ENCODE measurements at places on chromosomes 13 and 19.
A peak's percentile ranks its signal among the peaks of the same experiment; 100 is the strongest.

DNA sequence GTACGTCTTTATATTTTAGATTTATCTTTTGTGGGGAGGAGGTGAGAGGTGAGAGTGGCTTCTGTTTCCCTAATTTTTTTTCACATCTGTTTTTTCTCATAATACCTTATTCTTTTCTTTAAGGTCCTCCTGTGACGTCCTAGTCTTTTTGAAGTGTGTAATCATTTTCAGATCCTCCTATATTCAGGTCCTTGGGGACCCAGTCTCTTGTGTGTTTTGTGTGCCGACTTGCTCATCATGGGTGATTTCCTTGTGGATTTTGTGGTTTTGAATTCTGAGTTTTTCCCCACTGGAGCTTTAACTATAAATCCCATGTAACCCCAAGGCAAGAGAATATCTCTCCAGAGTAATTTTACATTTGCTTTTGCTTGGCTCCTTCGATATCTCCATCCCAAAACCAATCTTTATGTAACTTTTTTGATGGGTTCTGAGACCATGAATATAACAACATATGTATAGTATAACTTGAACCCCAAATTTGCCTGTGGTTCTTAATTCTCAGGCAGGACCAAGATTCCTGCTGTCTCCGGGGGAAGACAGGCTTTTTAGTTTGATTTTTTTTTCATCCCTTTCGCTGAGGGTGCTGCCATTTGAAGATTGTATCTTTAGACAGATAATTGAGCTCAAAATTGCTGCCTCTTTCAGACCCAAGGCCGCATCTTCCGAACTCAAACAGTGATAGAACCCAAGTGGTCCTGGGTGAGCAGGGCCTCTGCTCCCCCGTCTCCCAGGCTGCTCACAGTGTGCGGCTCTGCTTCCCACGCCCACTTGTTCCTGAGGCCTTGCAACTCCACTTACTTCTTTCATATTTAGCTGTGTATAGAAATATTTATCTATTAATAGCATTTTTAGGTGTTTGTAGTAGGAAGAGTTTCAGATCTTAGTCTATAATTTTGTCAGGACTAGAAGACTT is 59.1 kb upstream of the GPR183 start:
- DNase-seq, result no peak

- DNase-seq, result no peak
These were observed 11.2 kb upstream of the OR10H5 start for GRCh38 chr19:15776264-15776663.

GRCh38 chr13:37068962-37069361 is 9.5 kb upstream of the SUPT20H start:
- no peak for DNase-seq

- no peak for DNase-seq
These were observed 434.0 kb downstream of the KLF5 start for GRCh38 chr13:73492811-73493210.

- DNase-seq, result no peak
These were observed 1.8 kb downstream of the GADD45B start for GRCh38 chr19:2477732-2478191.

DNA sequence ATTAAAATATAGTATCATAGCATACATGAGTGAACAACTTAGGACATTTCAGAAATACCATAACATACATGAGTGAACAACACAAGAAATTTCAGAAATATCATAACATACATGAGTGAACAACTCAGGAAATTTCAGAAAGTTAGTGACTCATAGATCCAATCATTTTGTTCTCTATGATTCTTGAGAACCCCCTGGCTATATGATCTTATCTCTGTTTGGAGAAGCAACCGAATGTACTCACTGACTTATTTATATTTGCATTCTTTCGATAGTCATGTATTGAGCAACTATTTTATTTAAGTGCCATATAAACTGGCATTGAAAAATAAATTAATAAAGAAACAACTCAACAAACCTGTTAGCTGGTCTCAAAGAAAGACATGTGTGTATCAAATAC is 251.1 kb downstream of the EFNB2 start:
- no peak for DNase-seq

DNA sequence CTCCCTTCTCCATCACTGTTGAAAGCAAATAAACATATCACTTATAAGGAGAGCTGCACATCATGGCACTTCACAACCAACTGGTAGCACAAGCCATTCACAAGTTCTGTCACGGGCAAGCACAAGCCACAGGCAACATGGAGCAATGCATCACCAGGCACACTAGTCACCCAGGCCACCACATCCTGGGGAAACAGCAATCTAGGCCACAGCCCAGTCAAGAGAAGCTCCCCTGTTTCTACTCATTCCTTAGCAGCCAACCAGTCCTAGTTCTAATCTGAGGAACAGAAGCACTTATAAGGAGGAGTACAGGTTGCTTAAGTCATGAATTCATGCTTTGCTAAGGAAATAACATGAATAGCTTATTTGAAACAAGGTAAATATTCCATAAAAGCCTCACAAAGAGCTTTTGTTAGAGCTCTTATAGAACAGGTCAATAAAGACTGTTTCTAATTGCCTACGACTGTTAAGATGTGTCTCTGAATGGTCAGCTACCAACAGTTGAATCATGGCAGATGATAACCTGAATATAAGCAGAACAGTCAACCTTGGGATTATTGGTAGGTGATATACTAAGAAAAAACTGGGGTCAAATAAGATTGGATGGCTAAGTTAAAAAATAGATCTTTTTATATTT is 169.0 kb downstream of the TBC1D4 start:
- no peak for DNase-seq

DNA sequence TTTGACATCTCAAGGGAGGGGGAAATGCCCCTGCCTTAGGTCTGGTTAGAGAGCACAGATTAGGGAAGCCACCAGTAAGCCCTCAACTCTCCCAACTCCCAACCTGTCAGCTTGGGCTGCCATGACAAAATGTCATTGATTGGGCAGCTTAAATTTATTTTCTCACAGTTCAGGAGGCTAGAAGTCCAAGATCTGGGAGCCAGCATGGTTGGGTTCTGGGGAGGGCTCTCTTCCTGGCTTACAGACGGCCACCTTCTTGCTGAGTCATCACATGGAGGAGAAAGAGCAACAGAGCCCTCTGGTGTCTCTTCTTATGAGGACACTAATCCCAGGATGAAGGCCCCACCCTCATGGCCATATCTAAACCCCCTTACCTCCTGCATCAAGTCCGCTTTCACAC is 24.2 kb downstream of the C19orf12 start:
- no peak for DNase-seq

- no peak for DNase-seq
These were observed 1.9 kb downstream of the HNRNPA1L2 start for GRCh38 chr13:52644108-52644507.

DNA sequence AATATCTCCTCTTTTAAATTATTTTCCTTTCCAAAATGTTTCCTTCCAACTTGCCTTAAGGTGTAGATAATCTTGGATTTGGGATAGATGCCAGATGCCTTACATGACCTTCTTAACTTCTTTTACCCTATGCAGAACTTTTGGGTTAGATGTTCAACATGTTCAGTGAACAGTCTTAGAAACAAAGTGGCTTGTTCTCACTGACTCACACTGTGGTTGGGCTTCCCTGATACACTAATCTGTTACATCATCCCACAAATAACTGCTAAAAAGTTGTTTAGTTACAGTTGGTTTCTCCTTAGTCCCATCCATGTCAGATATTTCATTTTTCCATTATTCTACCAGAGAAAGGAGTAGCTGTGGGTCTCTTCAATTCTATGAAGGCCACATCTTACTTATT is 2638.2 kb downstream of the PCDH9 start:
- no peak for DNase-seq

DNA sequence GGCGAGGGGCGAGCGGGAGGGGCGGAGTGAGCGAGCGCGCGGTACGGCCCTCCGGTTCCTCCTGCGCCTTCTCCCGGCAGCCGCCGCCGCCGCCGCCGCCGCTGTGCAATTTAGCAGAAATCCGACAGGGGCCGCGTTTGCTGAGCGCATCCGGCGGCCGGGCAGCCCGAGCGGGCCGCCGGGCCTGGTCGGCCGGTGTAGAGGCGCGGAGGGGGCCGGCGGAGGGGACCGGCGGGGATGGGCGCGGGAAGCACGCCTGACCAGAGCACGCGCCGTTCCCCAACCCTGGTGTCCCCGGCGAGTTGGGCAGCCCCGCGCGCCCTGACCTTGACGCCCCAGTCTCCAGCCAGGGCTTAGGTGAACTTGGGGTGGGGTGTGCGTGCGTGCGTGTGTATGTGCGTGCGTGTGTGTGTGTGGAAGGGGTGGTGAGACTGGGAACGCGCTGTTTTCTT is 144.5 kb upstream of the ZNF536 start:
- DNase-seq, result peak; percentile 69

- no peak for DNase-seq
These were observed 3.1 kb upstream of the DHRS12 start for GRCh38 chr13:51807041-51807440.

DNA sequence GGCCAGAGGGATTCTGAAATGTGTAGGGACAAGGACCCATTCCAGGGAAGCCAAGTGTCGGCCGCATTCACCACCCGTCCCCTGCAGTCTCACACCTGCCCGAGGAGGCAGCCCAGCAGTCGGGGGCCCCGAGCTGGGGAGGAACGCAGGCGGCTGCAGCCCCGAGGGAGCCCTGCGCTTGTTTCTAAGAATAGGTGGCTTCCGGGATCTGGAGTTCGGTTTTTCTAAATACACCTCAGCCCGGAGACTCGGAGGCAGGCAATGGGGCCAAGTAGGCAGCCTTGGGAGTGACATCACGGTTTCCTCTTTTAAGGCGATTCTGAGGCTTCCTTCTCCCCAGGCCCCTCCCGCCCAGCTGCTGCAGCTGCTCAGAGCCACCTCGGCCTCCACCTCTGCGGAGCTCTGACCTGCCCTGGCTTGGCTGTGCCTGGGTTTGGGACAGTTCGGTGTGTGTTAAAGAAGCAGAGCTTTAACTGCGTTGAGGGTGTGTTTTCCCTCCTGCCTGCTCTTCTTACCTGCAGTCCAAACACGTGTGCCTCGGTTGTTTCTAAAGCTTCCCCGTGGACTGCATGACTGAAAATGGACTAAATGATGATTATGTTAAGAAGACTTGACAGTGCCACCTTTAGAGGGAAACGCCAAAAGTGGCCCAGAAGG is 80.5 kb downstream of the COL4A2 start:
- DNase-seq, result peak; percentile 43

DNA sequence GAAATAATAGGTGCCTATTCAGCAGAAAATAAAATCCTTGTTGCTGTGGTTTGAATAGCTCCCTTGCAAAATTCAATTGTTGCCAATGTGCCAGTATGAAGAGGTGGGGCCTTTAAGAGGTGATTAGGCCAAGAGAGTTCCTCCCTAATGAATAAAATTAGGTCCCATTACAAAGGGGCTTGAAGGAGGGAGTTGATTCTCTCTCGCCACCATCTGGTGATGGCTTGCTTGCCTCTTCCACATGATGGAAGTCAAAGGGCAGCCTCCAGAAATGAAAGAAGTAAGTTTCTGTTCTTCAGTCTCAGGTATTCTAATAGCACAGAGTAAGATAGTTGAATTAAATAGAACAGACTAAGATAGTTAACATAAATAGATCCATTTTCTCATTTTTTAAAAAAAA is 3.0 kb upstream of the EEF1AKMT1 start:
- no peak for DNase-seq

- no peak for DNase-seq
These were observed 318.4 kb upstream of the OBI1 start for GRCh38 chr13:78977311-78977710.

- DNase-seq, result no peak
These were observed 59.1 kb downstream of the DOCK9 start for GRCh38 chr13:98918771-98919170.

GRCh38 chr19:53981376-53981951 is 10.0 kb upstream of the CACNG6 start:
- no peak for DNase-seq

DNA sequence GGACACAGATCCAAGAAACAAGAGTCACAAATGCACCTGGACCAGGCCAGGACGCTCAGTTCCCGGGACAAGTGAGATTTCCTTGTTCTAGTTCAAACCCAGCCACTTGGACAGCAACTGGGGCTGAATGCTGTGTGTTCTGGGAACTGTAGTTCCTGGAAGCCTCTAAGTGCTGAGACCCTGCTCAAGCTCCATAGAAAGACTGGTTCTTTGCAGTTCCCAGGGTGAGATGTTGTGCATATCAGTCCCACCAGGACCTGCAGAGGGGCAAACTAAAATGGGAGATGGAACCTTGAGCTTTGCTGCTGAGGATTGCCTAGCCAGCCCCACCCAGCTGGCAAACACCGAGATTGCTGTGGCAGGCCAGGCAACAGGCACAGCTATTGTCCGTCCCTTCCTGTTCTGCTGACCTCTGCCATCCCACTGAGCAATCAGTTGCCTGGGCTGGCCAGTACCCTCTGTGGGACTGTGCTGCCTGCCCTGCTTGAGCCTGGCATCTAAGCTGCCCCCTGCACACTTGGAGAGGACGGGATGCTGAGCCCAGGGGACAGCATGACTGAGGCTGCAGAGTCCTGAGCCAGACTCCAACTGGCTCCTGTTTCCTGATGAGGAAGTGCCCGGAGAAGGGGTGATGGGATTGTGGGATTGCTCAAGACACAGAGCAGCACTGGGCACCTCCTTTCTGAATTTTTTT is 1.4 kb upstream of the GIPC1 start:
- DNase-seq, result no peak

DNA sequence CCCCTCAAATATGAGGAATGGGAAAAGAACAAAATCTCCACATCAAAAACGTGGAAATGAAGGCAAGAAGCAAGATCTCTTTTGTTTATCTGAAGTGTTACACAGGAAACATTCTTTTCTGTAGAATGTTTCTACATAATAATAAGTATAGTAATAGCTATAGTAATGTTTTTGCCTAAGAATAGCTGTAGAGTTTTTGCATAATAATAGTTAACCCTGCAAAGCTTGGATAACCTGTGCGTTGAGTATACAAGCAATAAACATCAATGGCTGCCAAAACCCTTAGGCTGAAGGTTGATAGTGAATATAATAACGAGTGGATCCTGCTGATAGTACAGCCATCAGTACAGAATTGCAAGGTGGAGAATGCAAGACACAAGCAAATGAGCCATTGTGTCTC is 11.1 kb upstream of the LILRA5 start:
- DNase-seq, result no peak

DNA sequence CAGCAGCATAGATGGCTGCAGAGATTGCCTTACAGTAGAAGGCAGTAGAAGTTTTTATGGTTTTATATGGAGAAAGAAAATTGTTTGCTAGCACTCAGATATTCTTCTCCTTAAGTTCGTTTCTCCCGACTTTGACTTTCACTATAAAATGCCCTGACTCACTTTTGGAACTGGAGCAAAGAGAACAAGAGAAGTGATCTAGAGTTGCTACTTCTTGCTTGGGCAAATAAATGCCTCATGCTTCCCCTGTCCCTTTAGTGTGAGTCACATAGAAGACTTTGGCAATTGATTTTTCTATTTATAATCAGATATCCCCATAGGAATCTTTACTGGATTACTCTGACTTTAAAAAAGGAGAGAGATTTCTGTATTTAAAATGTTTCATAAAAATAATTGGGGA is 46.9 kb downstream of the ITGBL1 start:
- DNase-seq, result no peak
